H1 (cell line): ENCODE measurements at places on chromosomes 2 and 18. TPM values are rescaled to one million over a fixed set of nuclear protein-coding genes. Genes with fewer than 3 reads are reported as not detected.
A peak's percentile ranks its signal among the peaks of the same experiment; 100 is the strongest.

DNA sequence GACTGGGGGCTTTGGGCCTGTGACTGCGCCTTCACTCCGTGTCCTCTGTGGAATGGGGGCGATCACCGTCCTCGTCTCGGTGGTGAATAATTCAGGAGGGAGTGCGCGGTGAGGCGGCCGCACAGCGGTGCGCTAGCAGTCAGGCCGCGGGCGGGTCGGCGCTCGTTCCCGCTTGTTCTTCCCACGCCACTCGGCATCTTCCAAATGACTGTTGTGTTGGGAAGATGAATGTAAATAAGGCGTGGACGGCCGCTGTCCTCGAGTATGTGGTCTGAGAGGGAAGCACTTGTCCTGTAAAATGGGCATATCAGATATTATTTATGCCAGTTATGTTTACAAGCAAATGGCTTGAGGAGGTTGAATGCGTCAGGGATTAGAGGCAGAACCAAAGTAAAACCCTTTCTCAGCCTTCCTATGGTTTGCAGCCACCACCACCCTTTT, 608 bp upstream of the VPS4B start:
- DNase-seq = no peak

DNA sequence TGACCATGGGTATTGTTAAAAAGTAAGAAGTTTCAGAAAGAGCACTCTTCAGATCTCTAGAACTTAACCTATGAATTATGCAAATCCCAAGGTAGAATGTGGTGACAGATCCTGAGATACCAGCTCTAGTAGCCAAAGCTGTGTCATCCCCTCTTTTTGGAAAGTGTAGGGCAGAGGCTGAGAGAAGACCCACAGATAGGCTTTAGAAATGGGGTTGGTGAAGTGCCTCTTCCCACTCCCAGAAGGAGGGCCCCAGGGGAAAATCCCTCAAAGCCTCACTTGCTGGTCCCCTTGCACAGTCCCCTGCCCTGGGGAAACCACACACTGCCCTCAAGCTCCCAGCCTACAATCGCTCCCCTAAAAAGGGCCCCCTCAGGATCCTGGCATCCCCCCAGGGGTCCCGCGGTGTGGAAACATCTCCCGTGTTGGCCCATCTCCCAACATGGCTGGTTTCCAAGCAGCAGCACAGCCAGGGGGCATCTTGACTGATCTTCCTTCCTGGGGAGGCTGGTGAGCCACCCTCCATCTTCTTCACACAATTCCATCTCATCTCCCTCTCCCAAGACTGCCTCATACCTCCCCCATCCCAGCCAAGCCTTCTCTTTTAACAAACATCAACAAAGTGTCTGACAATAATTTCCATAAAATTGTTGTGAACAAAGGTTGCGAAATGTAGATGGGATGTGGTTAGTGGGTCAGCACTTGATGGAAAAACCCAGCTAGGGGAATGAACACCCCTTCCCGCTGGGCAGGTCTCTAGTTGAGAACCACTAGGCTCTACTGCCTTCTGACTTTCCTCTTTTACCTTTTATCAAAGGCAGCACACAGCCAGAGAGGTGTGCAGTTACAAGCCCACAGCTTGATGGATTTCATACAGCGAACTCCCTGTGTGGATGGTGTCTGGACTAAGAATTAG, 25.1 kb downstream of the MAL start:
- DNase-seq = no peak

DNA sequence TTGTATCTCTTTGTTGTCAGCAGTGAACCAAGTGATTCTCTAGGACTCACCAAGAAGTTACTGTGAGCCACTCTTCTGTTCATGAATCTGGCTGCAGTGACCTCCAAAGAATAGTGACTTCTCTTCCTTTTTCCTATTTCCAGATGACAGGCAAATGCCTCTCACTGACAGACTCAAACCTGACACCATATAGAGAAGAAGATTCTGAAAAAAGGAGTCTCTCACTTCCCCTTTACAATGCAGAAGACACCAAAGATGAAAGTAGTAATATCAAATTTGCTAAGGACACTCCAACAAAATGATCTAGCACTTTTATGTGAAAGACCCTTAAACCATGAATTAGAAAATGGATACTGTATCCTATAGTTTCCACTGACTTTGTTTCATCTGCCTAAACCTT, 44.4 kb upstream of the SETBP1 start:
- no peak for DNase-seq

DNA sequence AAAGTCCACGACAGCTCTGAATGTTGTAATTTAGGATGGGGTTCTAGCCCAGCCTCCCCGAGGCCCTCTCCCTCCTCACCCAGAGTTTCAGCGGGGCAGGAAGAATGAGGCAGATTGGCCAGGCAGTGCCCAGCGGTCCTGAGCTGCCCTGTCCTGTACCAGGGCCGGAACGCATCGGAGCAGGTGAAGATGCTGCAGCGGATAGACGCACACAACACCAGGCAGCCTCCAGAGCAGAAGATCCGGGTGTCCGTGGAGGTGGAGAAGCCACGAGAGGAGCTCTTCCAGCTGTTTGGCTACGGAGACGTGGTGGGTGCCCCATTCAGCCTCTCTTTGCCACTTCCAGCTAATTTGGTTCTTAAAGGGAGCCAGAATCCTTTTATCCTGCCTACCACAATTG, 10.8 kb downstream of the KHK start:
- no peak for DNase-seq

GRCh38 chr2:75621228-75621627, 25.4 kb upstream of the MRPL19 start:
- no peak for DNase-seq

- no peak for DNase-seq
These were observed 570 bp downstream of the SCRN3 start for GRCh38 chr2:174395969-174396630.

- no peak for DNase-seq
These were observed 214.1 kb upstream of the COPS8 start for GRCh38 chr2:236871500-236872001.

- no peak for DNase-seq
These were observed 83.4 kb downstream of the XDH start for GRCh38 chr2:31331156-31331555.

DNA sequence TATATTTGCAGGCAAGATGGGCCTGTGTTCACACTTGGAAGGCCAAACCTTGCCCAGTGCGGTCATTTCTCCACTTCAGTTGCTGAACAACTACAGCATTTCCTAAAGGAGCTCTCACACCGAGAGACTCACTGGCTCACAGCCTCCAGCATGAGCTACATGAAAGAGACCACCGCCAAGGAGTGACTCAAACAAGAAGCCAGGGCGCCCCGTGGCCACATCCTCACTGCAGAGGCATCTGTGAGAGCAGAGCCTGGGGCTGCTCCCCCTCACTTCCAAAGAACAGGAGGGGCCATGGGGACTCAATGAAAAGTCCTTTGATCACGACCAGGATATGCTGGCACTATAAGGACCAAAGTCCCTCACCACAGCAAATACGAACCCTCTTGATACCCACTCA, 50.0 kb downstream of the TMEM163 start:
- peak; percentile 33 for DNase-seq

GRCh38 chr2:222637067-222637466, 18.8 kb downstream of the FARSB start:
- DNase-seq = no peak

DNA sequence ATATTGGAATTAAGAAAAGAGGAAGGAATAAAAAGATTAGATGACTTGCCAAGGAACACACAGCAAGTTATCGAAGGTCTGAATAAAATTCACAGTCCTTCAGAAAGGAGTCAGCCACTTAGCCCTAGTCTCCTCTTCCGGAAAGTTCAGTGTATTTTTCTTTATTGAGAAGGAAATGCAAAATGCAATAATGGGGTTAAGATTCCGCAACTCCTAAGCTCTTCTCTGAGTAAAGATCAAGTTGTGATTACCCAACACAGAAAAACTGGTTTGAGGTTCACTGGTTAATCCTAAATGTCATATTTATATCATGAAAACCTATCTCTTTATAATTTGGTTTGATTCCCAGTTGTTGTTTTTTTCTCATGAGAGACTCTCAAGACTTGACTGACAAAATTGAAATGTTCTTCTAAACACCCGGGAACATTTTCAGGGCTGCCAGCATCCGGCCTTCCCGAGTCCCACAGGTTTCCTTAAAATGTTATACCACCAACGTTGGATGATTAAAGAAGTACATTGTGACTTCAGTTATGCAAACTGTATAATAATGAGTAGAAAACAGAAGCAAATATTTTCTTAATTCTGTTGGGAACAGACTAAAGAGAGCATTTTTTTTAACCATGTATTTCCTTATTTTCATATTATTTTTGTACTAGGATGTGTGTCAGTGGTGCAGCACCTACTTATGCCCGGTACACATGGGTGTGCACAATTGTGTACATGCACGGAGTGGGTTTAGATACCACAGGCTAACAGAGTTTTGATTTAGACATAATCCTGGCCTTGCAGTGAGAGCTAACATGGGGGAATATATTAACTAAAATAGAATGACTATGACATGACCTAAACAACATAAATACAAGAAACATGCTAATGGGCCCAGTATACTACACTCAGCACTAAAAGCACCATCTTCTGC, 100.2 kb downstream of the STK39 start:
- DNase-seq = no peak

- DNase-seq = no peak
These were observed 93.8 kb downstream of the EDAR start for GRCh38 chr2:108895188-108895587.

DNA sequence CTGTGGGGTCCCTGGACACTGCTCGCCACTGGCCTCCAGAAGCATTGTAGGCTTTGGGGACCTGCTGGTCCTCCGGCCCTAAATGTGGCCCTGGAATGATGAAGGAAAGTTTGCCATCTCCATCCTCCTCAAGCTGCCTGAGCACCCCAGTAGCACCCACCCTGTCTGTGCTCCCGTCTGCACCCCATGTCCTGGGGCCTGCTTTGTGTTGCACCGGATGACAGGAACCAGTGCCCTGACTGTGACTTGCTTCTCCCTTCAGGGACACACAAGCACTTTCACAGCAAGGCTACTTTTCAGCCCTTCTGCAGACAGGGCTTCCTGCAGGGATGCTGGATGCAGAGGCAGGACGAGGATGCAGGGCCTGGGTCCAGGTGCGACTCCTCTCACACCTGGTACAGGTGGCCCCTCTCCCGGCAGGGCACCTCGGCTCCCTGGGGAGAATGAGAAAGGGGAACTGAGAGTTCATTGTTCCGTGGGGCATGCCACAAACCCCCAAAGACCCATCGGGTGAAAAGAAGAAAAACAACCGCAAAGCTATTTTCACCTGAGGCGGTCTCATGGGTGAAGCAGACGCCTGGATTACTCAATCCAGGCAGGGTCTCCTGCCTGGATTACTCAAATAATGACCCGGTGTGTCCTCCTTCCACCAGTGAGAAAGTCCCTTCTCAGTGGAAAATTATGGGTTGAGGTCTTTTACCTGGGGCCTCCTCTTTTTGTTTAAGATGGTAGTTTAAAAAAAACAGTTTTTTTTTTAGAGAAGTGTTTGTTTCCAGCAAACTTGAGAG, 74.9 kb downstream of the LONRF2 start:
- no peak for DNase-seq

DNA sequence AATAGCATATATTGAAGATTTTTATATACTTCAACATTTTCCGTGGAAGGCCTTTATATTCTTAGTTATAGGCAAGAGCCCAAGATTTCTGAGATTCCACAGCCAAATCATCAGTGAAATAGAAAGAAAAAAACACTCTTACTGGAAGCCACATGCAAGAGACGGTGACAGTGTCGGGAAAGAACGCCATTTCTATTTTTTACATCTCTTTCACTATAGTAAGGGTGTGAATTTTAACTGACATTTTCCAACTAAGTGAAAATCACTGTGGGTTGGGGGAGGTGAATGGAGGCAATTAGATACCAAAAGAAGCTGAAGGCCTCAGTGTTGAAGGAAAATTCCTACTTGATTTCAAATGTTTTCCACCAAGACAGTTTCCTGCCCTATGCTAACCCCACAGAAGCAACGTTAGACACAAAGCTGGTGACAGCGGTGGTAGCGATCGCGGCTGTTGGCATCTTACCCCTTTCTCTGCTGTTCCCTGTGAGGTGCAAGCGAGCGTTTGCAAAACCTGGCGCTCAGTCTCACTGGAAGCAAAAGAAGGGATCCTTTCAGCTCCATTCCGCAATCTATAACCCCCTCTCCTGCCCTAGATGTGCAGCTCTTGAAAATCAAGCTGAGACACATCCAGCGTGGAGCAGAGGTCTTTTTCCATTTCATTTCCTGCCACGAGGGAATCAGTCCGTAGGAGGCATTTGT, 20.0 kb downstream of the ID2 start:
- DNase-seq = no peak

GRCh38 chr2:177188482-177189469, 23.8 kb upstream of the HNRNPA3 start:
- no peak for DNase-seq

GRCh38 chr2:105595536-105595935, 149.2 kb upstream of the NCK2 start:
- no peak for DNase-seq

DNA sequence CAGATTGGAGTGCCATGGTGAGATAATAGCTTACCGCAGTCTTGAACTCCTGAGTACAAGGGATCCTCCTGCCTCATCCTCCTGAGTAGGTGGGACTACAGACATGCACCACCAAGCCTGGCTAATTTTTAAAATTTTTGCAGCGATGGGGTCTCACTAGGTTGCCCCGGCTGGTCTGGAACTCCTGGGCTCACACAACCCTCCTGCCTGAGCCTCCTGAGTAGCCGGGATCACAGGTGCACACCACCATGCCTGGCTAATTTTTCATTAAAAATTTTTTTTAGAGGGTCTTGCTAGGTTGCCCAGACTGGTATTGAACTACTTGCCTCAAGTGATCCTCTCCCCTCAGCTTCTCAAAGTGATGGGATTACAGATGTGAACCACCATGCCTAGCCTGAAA, 27.8 kb downstream of the RAB31 start:
- DNase-seq = no peak

- DNase-seq = no peak
These were observed 35.0 kb downstream of the TMEM177 start for GRCh38 chr2:119713819-119714490.

- no peak for DNase-seq
These were observed 124.9 kb downstream of the TNS1 start for GRCh38 chr2:217877866-217878265.

DNA sequence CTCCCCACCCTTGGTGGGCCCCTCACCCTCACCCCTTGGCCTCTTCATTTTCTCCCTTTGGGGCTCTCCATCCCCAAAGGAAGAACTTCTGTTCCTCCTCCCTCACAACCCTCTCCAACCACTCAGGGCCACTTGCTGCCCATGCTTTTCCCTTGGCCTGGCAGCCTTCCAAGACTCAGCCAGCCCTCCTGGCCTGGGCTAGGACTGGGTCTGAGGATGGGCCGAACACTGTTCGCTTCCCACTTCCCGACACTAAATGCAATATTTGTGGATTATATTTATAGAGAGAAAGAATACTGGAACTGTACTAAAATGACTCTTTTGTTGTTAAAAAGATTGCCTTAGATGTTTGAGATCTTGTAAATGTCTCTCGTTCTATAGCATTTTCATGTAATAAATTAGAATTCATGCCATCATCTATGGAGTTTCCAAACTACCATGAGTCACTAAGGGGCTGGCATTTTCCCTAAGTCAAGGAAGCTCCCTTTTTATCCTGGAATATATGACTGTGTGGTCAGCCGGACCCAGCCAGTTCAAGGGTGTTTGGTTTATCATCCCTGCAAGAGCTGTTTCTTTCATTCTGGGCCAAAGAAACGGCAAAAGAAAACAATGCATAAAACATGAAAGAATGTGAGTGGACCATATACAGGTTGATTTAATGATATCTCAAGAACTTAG, 3.8 kb downstream of the CXCR2 start:
- no peak for DNase-seq

RDH14 gene
- polyA plus RNA-seq = 9.9 and 14.7 TPM in 2 replicates

DPP4 gene
- polyA plus RNA-seq = 1.0 and 1.3 TPM in 2 replicates

RBKS gene
- 1.3 and 1.5 TPM in 2 replicates for polyA plus RNA-seq

SLC11A1 gene
- polyA plus RNA-seq = 0.13 and 0.20 TPM in 2 replicates

CHST9 gene
- polyA plus RNA-seq = 1.8 and 3.2 TPM in 2 replicates

RGPD5 gene
- 2.7 and 2.9 TPM in 2 replicates for polyA plus RNA-seq

FZD7 gene
- polyA plus RNA-seq = 176 and 280 TPM in 2 replicates

RAMP1 gene
- 3.9 and 4.3 TPM in 2 replicates for polyA plus RNA-seq
